ENCODE measurements at places on chromosomes 3 and 15. TPM values are rescaled to one million over a fixed set of nuclear protein-coding genes. Genes with fewer than 3 reads are reported as not detected.

The CHRD gene
- 47.1 TPM for total RNA-seq

The ALPK3 gene
- total RNA-seq = 6.8 TPM

The AMOTL2 gene
- 38.1 TPM for total RNA-seq

The ARGFX gene
- total RNA-seq = not detected

The CMTM8 gene
- total RNA-seq = not detected

The SPCS1 gene
- 62.4 TPM for total RNA-seq
